ENCODE measurements at places on chromosomes 1 and 21.

DNA sequence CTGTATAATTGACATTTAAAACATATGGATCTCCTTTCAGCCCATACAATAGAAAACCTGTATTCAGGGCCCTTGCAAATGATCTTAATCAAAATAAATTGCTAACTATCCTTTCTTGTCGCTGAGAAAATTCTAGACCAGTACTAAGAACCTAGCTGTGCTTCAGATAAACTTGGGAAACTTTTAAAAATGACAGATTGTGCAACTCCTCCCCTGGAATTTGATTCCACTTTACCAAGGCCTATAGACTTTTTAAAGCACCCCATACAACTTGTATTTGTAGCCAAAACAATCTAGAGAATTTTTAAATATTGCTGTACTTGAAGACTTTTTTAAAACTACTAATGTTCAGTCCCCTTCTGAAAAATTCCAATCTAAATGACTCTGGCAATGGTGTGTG lies 51.6 kb downstream of the ZNF644 start:
- DNase-seq, result no peak

DNA sequence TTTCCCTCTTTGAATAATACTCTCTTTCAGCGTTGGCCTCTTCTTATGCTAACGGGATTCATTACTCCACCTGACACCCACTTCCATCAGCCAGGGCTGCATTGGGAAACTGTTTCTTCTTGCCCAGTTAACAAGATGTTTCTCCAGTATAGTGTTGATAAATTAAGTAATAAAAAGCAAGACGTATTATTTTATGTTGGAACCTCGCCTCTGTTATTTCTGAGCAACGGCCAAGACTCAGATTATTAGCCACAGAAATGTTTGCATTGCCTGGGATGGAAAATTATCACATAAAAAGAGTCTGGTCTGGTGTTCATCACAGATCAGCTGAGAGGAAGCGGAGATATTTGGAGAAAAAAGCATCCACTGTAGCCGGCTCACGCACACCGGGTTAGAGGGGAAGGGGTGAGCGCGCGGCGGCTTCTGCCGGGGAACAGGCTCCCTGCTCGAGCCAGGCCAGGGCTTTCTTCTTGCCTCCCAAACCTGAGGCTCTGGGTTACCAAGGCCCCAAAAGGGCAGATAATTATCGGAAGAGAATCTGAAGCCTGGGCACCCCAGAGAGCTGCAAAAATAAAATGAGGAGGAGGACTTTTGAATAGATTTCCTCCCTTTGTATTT lies 189.5 kb downstream of the PRDM16 start:
- DNase-seq, result no peak

DNA sequence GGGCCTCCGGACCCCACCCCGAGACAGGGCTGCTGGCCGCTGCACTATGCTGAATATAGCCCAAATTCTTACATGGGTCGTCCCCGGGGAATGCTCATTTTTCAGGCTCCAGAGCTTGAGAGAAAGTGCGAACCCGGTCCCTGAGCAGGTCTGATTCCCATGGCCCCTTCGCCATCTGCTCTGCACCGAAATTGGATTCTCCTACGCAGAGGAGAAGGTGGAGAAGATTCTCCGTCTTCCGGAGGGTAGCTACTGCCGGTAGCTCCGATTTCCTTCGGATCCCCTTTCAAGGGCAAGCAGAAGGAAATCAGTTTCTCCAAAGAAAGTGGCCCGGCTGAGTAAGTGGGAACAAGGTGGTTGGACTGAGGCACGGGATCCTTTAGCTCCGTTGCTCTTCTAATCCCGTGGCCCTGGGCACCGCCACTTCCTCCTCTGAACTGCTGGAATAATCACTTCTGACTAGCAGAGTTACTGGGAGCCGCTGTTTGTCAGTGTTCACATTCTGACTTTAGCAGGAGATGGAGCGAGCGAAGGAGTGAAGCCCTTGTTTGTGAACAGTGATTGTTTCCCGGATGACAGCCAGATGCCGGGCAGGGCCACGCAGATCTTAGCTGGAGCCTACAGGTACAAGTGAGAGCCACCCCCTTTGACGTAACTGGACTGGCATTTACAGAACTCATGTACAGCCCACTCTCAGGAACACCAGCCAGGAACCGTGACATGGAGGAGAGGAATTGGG lies 1.1 kb upstream of the ZNF496 start:
- no peak for DNase-seq

DNA sequence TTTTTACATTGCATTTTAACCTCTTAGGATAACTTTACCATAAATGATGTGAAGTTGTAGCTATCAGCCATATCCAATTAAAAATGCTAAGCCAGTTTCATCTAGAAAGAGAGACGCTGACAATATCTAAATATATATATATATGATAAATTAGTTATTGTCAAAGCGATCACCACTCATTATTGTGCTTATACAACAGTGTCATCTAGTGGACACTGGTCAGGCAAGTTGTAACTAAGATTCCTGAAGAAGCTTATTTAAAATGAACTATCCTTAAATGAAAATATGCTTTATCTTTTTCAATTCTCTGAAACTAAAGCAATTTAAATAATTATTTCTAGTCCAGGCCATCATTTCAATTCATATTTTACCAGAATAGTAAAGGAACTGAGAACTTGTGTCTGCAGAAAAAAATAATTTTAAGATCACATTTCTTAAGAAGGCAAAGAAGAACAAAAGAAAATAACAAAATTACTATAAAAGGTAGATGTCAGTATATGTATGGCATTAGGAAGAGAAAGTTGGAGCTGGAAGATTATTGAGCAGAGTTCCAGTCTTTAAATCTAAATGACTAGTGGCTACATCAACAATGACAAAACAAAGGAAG lies 193.3 kb upstream of the SNX7 start:
- no peak for DNase-seq

GRCh38 chr1:169049258-169049938 lies 57.1 kb upstream of the ATP1B1 start:
- DNase-seq, result peak; percentile 39

DNA sequence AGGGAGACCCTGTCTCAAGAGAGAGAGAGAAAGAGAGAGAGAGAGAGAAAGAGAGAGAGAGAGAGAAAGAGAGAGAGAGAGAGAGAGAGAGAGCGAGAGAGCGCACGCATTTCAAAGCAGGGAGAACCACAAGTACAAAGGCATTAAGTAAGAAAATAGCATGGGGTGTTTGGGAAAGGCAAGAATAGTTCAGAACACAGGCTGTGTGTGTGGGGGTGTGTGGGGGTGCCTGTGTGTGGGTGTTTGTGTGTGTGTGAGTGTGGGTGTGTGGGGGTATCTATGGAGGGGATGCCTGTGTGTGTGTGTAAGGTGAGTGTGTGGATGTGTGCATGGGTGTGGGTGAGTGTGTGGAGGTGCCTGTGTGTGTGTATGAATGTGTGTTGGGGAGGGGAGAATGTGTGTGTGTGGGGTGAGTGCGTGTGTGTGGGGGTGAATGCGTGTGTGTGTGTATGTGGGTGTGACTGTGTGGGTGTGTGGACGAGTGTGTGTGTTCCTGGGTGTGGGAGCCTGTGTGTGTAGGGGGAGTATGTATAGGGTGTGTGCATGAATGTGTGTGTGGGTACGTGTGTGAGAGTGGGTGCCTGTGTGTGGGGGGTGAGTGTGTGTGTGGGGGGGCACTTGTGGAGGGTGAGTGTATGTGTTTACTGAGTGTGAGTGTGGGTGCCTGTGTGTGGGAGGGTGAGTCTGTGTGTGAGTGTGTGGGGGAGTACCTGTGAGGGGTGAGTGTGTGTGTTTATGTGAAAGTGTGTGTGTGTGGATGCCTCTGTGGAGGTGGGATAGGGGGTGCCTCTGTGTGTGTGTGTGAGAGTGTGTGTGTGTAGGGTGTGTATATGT lies 19.1 kb upstream of the HDAC1 start:
- no peak for DNase-seq

- DNase-seq, result no peak
These were observed 46.3 kb upstream of the VAV3 start for GRCh38 chr1:108011295-108011694.

- DNase-seq, result peak; percentile 12
These were observed 652 bp upstream of the GPX7 start for GRCh38 chr1:52601519-52601918.

DNA sequence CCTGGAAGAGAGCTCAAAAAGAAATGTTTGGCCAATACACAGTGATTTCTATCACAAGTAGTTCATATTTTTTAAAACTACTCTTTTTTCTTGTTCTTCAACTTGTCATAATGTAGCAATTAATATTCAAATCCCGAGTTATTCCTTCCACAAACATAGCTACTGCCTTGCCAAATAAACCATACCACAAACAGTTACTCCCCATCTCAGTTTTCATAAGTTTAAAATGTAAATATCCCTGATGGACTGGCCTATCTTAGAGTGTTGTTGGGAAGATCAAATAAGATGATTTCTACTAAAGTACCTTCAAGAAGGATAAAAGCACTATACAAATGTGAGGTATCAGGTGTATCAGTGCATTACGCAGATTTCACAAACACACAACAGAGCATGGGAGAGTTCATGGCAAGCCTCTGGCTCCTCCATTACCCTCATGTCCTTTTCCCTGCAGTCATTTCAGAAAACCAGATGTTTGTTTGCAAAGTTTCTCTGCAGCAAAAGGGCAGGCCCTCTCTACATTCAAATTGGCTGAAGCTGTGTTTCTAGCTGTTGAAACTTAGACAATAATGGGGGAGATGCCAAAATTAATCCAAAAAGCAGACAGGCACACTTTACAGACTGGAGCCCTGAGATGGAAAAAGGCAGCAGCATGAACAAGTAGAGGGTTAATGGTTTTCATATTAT lies 16.1 kb downstream of the WLS start:
- DNase-seq, result no peak

GRCh38 chr1:240210026-240210425 lies 118.3 kb downstream of the FMN2 start:
- no peak for DNase-seq

DNA sequence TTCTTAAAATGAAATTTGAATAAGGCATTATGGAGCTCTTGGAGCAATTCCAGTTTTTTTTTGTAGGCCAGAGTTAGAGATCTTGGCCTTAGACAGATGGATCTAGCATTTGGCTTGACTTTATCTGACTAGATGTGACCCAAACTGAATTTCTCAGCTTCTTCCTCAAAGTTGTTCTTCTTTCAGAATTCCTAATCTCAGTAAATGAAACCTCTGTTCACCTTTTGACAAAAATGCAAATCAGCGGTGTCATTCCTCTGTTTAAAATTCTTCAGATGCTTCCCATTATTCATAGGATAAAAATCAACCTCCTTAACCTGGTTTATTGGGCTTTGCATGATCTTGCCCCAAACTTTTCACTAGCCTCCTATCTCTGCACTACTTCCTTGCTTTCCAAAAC lies 177.6 kb downstream of the RASAL2 start:
- no peak for DNase-seq

- DNase-seq, result no peak
These were observed 45.7 kb downstream of the WNT9A start for GRCh38 chr1:227901906-227902640.

DNA sequence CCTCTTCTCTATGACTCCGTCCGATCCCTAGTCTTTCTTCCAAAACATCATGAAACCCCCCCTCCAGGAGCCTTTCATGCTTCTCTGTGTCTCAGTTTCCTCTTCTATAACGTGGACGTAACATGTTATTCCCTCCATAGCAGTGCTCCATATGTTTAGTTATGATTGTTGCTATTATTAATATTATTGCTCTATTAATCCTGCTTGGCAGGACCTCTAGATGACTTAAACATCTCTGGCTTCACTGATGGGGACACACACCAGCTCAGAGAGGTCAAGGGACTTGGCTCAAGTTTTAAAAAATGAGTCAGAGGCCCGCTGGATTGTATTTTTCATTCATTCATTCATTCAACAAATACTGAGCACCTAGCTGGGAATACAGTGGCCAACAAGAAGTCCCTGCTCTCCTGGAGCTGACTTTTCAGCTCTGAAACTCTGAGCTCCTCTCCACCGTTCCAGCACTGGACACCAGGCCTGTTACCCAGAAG lies 404 bp upstream of the CPLANE2 start:
- no peak for DNase-seq

DNA sequence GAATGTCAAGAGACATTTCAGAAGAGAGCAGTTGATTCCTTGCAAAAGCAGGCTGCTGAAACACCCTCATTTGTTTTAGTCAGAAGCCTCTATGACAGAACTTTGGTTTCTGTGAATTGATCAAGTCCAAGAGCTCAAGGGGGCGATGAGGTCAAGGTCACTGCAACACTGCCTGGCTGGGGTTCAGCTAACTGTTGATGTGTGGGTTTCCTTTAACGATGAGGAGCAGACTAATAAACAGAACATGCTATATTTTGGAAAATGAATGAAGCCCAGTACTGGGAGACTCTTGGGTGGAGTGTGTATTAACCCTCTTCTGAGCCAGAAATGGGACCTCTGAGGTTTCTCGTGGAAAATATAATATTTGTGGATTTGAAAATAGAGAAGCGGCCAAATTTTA lies 109.3 kb downstream of the ZC3H11B start:
- DNase-seq, result no peak

GRCh38 chr1:229342656-229343569 lies at the start of gene CCSAP:
TSS of gene CCSAP (minus strand) at chr1:229343047. CDS start at chr1:229342465, 582 bp downstream.
- DNase-seq, result peak; percentile 48

DNA sequence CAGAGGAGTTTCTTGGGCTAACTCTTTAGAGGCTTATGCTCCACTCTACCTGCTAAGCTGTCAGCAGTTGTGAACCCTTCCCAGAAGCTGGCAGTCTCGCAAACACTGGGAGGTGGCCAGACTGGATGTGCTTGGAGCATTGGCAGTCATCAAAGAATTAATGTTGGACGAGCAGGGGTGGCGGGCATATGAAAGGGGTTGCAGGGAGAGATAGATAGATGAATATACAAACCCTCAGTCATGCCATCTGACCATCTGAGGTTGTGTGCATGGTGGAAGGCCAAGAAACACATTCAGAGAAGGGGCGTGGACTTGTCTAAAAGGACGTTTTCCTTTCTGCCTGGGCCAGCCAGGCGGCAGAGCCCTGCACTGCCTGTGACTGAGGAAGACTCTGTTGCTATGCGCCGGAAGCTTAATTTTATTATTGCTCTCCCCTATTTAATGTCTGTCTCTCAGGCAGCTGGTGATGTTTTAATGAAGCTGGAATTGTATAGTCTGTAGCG lies 164.4 kb downstream of the PBX1 start:
- no peak for DNase-seq

DNA sequence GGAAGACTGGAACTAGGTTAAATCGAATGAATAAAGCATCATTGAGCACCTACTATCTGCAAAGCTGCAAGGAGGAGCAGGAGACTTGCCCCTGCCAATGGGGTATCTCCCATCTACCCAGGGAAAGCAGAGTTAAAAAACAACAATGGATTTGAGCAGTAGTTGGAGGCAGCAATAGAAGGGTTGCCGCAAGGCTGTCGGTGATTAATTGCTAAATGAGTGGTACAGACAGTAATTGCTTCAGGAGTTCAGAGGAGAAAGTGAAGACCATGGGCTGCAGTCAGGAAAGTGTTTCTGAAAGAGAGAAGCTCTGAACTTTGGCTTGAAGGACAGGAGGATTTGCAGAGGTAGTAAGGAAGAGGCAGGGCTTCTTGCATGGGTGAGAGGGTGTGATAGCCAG lies 152.9 kb downstream of the ACTL8 start:
- DNase-seq, result no peak

DNA sequence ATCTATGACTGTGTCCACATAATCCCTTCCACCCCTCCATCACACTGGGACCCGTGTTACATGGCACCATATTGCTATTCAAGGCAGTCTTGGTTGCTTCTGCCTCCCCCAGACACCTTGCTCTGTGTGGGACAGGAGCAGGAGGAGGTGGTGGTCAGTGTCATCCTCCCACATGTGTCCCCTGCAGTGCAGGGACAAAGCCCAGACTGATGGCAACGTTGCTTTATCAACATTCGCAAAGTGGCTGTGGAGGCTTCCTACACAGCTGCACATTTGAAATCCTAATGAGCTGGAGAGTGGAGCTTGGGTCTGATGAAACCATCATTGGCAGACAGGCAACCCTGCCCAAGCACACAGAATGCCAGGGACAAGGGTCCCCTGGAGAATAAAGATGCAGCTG lies 26.2 kb downstream of the TRIM67 start:
- no peak for DNase-seq

GRCh38 chr1:197306381-197307062 lies 38.5 kb downstream of the CRB1 start:
- DNase-seq, result no peak
